GM04503 (cell line): ENCODE measurements at places on chromosomes 4 and X.
A peak's percentile ranks its signal among the peaks of the same experiment; 100 is the strongest.

GRCh38 chrX:5068550-5068949 is 1160.1 kb downstream of the NLGN4X start:
- no peak for DNase-seq

GRCh38 chr4:182222766-182223165 is 20.4 kb upstream of the TENM3 start:
- DNase-seq = no peak

DNA sequence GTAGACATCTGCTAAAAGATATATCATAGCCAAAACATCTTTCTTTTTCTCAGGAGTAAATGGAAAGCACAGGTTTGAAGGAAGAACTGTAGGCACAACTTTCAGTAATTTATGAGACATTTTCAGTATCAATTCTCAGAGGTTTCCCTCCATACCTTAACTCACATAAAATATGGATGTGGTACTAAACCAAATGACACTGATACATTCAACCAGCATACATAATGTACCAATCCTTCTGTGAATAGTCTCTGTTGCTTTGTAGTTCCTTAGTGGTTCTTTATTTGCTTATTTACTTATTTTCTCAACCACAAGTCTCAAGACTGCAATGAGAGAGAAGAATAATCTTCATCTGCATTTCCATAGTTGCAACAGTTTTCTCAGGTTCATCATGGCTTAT is 96.1 kb downstream of the ARHGAP24 start:
- DNase-seq = no peak

- no peak for DNase-seq
Measured at GRCh38 chr4:71713611-71714203, 70.2 kb downstream of the GC start.

- peak; percentile 65 for DNase-seq
Measured at GRCh38 chr4:71209161-71209560, 129.7 kb upstream of the SLC4A4 start.

GRCh38 chrX:72376124-72376523 is 70.4 kb upstream of the CITED1 start:
- no peak for DNase-seq

DNA sequence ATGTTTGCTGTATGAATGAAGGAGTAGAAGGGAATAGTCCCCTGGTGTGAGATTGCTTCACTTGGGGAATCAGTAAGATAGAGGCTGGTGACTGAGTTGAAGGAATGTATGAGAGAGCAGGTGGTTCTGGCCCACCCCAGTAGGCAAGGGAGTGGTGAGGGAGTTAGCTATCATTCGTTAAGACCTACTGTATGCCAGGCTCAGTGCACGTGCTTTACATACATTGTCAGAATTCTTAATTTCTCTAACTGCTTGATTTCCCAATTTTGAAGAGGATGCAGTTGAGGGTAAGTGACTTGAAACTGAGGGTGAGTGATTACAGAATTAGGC is 700 bp downstream of the VMA21 start:
- no peak for DNase-seq

DNA sequence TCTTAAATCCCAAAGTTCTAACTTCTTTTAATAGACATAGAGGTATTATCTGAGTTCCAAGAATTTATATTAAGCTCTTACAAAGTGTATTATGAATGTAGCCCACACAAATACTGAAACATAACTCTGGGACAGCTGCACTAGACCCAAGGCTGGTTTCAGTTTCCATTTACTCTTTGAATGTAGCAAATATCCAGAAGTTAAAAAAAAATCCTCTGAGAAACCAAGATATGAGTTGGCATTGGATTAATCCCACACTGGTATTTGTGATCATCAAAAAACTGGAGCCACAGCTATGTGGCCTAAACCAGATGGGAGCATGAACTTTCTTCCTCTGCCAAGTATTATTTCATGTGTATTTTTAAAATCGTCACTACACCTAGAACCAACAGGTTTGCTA is 23.6 kb upstream of the SMPX start:
- no peak for DNase-seq

- DNase-seq = no peak
Measured at GRCh38 chr4:138599965-138600364, 357.8 kb upstream of the SLC7A11 start.

DNA sequence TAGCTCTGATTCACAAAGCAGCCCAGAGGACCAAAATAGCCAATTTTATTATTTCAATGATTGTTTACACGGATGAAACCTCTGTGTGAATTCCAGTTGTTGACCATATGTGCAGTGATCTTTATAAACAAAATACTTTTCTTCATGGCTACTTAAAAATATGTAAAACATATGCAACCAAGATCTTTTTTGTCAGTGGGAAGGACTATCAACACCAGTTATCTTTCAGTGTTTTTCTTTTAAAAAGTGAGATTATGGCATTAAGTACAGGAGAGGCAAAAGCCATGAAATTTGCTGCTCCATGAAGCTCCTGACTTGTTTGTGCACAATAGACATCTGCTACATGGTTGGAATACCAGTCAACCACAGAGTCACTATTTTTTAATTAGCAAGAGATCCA is 184.4 kb downstream of the DKK2 start:
- peak; percentile 27 for DNase-seq
